ENCODE measurements at places on chromosomes 6 and 20.

- DNase-seq: peak; percentile 77
Observed at GRCh38 chr6:33427585-33428223, 7.8 kb downstream of the SYNGAP1 start.

- DNase-seq: no peak
Observed at GRCh38 chr6:22756365-22756764, 187.0 kb downstream of the HDGFL1 start.

- DNase-seq: no peak
Observed at GRCh38 chr20:24619212-24619611, 149.8 kb downstream of the SYNDIG1 start.

DNA sequence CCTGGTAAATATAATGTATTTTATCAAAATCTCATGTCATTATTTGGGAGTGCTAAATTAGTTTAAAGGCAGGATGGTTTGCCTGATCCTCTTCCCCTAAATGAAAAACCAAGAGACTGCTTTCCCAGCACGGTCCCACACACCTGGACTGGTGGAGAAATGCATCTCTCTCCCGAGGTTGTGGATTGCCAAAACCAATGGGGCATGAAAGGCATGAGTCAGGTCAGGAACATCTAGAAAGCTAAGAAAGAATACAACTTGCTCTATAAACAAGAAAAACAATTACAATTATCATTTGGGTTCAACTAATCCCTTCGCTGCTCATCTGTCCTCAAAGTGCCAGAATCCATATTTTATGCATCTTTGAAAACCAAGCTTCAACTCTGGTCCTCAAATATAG is 308.3 kb upstream of the IRAK1BP1 start:
- no peak for DNase-seq

DNA sequence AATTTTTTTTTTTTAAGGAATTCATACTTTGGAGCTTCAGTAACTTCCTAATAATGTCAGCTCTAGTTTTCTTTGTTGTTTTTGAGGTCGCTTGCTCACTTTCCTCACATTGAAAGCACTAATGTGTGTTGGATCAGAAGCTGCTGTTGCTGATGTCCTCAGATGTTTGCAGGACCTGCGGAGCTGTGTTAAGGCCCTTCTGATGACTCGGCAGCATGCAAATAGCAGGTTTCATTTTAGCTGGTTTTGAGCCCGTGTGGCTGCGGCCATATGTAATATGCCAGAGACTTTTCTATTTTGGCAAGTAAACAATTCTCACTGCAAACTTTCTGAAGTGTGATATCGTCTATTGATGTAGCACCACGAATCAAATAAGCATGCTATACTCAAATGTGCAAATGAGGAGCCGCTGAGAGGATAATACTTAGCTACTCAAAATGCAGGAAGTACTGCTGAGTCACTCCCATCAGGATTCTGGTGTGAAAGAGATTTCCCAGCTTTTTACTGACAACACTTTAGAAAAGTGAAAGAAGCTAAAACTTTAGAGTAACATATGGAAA is 187.8 kb downstream of the SASH1 start:
- DNase-seq: no peak

DNA sequence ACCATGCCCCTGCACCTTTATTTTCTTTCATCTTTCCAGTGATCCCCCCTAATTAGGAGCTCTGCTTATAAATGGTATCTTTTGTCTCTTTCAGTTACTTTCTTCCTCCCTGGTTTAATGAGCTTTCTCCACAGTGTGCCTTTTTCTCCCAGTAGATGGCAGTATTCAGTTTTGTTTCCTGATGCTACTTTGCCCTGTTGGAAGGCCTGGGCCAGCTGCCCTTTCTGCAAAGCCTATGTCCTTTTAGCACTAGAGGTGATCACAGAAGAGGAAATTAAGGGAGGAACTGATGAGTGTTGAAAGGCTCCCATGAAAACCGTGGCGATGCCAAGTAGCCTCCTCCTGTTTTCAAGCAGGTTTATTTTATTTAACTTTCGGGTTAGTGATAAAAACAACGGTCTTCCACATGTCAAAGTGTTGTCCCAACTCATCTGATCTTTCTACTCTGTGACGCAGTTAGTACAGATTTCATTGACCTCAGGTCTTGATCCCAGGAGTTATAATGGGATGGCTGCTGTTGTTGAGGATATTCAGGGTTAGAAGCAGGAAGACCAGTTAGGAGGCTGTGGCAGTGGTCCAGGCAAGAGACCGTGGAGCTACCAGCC is 184.2 kb upstream of the BMP2 start:
- no peak for DNase-seq

GRCh38 chr6:168915855-168916254 is 337.8 kb downstream of the THBS2 start:
- no peak for DNase-seq

DNA sequence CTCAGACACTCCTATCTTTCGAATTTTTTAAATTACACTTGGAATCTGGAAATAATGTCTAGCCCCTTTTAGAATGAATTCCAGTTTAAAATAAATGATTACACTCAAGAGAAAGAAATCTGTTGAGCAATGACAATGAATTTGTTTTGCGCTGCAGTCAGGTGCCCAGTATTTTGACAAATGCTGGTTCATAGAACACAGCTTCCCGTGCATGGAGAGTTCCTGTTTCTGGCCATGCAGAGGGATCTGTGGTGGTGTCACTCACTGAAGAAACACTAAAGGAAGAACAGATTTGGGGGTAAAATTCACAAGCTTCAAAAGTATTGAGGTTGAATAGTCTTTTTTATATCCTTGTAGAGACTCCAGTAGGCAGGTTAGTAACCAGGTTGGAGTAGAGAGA is 113.4 kb upstream of the CEP85L start:
- no peak for DNase-seq

- DNase-seq: no peak
Observed at GRCh38 chr6:166555086-166555485, 31.4 kb downstream of the RAMACL start.

- DNase-seq: no peak
Observed at GRCh38 chr20:20621195-20621594, 91.2 kb downstream of the RALGAPA2 start.

Measured in CD4-positive, alpha-beta T cell (primary cell).